Inflammatory macrophage treated with lipopolysaccharide for 1 hour (primary cell): ENCODE measurements at places on chromosomes 5 and 9.

- DNase-seq = no peak
Measured at GRCh38 chr5:53642061-53642460, 81.6 kb downstream of the NDUFS4 start.

DNA sequence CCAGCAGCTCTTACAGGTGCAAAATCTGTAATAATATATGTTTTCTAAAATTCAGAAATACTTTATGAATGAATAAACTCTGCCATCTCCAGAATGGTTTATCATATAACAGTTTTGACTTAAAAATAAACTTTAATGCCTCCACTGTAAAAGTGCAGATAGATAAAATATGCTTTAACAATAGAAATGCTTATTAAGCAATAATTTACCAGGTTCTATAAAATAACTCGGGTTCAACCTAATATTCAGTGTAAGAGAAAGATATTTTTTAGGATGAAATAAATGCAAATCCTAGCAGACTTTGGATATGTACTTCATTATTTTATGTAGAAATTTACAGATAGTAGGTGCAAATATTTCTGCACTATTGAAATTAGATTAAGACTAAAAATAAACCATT lies 74.1 kb downstream of the FBXL7 start:
- DNase-seq = no peak

DNA sequence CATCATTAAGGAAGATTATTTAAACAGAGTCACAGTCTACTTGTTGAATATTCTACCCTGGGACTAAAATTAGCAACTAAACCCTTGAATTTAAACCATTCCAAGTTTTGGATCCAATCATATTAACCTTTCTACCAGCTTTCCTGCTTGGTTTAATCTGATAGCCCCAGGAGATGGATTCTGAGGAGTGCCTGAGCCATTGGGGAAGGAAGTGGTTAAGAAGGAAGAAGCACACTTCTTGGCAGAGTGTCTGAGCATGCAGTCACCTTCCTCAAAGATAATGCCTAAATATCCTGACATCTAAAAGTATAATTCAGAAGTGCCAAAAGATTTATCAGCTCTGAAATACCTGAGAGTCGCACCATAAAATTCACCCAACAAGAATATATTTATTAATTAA lies 74.1 kb upstream of the SNCAIP start:
- DNase-seq = no peak

GRCh38 chr5:10729320-10730042 lies 31.6 kb downstream of the DAP start:
- DNase-seq = no peak

DNA sequence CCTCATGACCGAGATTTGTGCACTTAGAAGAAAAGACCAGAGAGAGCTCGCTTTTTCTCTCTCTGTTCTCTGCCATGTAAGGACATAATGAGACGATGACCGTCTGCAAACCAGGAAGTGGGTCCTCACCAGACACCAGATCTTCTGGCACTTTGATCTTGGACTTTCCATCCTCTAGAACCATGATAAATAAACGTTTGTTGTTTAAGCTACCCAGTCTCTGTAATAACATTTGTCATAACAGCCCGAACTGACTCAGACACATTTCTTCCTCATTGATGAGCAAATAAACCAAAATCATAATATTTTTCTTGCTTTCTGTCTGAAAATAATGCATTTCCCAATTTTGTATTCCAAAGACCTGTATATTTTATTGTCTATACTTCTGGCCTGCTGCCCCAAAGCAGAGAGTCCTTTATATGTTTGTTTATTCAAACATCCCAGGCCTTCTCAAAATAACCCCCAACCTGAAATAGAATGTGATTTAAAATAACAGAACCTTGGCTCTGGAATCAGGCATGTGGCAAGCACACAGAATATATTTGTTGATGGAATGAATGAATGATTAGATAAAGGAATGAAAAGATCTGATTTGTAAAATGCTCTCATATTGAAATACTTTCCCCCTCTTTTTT lies 396.5 kb downstream of the ADGRV1 start:
- DNase-seq = no peak

- DNase-seq = peak; percentile 3
Measured at GRCh38 chr5:54440456-54440893, 15.0 kb upstream of the HSPB3 start.

- peak; percentile 14 for DNase-seq
Measured at GRCh38 chr9:132166599-132166998, 4.7 kb downstream of the NTNG2 start.

DNA sequence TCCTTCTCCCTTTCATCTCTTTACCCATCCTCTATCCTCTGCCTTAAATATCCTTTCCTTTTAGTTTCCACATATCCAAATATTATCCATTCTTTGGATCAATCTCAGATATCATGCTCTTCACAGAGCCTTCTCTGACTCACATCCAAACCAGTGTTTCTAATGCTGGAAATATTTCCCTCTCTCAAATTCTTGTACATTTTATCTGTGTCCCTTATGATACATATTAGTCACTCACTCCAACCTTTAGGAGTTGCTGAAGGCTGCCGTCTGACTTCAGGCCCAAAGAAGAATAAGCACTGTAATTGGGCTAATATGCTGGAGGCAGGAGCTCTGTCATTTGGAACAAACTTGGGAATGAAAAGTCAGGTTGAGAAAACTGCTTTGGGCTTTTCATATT lies 156.4 kb upstream of the RUSC2 start:
- DNase-seq = no peak

- no peak for DNase-seq
Measured at GRCh38 chr5:6788439-6788838, 75.2 kb downstream of the TENT4A start.

DNA sequence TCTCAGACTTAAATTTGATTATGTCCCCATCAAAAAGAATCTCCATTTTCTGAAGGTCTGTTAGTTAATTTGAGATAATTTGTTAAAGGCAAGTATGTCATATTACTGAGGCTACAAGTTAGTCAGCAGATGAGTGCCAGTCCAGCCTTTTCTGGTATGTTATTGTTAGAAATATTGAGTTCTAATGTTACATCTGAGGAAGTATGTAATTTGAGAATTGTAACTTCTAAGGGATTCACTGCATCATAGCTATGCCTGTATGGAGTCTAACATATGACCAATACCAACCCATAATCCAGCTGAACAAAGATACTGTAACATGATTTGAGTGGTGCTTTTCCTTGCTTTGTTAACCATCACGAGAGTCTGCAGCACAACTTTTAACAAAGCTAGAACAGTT lies 13.9 kb downstream of the SLC23A1 start:
- DNase-seq = no peak

GRCh38 chr5:159549046-159549445 lies 218.8 kb upstream of the IL12B start:
- no peak for DNase-seq

DNA sequence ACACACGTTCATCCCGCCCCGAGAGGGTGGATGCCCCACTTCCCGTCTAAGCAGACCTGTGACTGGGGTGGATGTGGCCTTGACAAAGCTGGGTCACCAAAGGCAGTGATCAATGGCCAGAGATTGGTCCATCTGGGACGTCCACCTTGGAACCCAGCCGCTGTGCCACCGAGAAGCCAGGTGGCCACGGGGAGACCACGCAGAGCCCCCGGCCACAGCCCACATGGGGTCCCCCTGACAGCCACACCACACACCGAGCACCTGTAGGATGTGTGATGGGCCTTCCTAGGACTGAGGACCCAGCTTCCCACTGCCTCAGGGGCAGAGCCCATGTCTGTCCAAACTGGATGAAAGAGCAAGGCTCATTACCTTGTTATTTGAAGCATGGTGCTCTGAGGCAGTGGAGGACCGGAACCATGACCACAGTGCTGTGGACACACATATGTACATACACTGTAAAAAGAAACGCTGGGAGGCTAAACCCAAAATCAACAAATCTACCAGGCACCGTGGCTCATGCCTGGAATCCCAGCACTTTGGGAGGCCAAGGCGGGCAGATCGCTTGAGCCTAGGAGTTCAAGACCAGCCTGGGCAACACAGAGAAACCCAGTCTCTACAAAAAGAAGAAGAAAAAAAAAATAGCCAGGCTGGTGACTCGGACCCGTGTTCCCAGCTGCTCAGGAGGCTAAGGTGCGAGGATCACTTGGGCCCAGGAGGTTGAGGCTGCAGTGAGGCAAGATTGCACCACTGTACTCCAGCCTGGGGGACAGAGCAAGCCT lies 50.1 kb downstream of the MRPL36 start:
- DNase-seq = no peak

- no peak for DNase-seq
Measured at GRCh38 chr5:8868283-8868682, 677.6 kb downstream of the SEMA5A start.

DNA sequence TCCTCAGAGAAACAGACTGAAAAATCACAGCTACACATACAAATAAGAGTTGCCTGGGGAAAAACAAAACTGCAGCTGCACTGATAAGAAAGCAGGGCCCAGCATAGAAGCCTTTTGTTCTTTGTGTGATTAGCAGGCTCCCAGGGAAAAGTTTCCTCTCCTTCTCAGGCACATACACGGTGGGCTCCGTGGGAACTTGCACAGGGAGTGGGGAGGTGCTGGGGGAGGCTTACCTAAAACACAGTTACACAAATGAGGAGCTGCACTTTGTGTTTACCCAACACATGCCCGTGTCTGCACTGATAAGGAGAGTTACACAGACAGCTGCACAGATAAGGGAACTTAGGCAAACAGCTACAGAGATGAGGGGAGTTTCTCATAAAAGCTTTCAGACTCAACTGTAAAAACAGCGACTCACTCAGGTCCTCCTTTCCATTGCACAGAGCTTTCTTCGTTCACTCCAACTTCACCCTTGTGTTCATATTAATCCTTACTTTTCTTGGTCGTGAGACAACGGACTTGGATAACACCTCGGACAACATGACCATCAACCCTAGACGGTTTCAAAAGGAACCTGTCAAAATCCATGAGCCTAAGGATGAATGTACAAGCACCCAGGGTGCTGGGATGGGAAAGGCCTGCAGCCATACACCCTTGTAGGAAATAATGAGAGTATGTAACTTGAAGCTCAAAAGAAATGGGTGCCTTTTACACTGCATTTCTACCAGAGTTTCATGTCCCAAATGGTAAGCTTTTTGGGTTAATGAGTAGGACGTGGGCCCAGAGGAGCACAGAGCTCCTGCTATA lies 50.8 kb downstream of the SERINC5 start:
- DNase-seq = no peak

DNA sequence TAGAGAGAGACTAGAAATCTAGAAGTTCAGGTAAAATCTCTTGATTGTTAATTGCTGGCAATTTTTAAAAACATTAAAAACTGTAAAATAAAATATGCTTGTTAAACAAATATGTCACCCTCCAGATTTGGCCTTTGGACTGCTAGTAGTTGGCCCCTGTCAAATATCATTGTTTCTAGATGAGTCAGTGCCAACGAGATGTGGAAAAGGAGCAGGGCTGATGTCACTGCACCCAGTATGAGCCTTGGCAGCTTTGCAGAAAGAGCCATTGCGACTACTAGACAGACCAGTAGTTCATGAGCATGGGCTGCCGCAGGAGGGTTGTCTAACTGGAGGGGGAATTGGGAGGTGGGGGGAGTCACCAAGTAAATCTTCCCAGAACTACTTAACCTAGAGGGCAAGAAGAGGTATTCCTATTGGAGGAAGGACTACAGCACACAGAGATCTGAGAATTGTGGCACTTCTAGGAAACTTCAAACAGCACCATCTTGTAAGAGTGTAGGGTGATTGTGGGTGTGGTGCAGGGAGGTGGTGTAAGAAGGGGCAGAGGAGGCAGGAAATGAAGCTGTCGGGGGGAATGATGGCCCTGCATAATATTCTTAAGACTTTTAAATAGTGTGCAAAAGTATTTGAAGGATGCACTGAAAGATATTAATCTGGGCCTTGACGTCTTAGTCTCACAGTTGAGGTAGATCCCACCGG lies 7.1 kb upstream of the DOCK2 start:
- DNase-seq = no peak

GRCh38 chr5:40873286-40873880 lies 32.2 kb downstream of the CARD6 start:
- DNase-seq = peak; percentile 4

DNA sequence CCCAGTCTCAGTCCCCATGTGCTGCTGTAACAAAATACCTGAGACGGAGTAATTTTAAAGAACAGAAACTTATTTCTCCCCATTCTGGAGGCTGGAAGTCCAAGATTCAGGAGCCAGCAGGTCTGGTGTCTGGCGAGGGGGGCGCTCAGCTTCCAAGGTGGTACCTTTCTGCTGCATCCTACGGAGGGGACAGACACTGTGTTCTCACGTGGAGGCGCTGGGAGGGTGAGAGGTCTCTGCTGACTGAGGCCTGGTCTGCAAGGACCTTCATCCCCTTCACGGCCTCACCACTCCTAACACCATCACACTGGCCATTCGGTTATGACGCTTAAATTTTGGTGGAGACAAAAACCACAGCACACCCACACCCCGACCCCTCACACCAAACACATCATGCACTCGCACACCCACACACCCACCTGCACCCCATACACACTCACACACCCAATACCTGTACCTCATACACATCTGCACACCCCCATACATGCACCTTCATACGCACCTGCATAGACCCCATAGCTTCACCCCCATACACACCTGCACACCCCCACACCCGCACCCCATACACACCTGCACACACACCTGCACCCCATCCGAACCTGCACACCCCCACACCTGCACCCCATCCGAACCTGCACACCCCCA lies 9.8 kb upstream of the ZDHHC11 start:
- DNase-seq = no peak

DNA sequence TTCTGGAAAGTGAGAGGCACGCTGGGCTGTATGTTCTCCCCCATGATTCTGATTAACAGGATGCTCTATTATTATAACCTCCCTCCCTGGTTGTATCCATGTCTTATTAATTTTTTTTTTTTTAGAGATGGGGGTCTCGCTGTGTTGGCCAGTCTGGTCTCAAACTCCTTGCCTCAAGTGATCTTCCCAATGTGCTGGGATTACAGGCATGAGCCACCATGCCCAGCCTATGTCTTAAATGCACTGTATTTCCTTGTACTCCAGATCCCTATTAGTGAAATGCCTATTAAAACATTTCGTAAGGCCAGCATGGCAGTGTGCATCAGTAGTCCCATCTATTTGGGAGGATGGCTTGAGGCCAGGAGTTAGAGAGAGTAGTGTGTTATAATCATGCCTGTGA lies 7.0 kb downstream of the TIGD6 start:
- no peak for DNase-seq

DNA sequence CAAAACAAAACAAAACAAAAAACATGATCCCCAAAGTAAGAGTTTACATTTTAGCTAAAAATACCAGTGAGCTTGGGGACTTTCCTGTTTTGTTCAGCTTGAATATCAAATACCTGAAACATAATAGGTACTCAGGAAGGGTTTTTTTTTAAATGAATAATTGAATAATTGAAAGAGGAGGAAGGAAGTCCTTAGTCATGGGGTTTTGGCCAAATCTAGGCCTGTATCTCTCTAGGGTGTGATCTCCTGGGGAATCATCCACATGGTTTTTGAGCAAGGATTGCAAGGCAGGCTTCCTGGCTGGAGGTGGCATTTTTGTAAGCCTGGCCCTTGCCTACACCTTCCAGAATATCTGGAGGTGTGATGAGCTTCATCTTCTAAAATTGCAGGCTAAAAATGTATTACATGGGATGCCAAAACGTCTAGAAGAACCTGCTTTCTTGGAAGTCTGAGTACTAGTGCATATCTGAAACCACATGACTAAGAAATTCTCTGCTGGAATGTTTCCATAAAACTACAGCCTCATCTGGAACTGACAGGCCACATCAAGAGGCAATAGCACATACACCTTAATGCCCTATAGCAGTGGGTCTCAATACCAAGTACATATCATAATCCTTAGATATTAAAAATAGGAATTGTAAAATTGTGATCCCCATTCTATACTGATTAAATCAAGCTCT lies 10.4 kb downstream of the C9 start:
- no peak for DNase-seq

- DNase-seq = no peak
Measured at GRCh38 chr5:57715296-57715695, 232.7 kb upstream of the ACTBL2 start.

GRCh38 chr5:137155261-137156000 lies 343.7 kb downstream of the SPOCK1 start:
- DNase-seq = no peak
